ENCODE measurements at places on chromosomes 13 and 19.
A peak's percentile ranks its signal among the peaks of the same experiment; 100 is the strongest.

DNA sequence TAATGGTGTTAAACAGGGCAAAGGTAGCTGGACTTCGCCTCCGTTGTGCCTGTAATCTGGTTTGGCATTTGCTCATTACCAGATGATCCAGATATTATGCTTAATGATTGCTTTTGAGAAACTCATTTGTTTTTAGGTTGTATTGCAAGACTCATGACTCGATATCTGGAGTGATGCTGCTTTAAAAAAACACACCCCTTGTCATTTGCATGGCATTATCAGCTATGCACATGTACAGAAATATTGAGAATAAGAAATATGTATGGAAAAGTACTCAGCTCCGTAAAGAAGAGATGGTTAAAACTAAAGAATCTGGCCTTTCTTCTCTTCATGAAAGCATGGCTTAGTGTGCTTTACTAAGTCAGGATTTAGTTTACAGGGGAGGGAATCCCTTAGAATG is 95.0 kb downstream of the ARHGEF7 start:
- DNase-seq, result no peak

GRCh38 chr13:112685896-112686295 is 3.9 kb upstream of the ATP11A start:
- no peak for DNase-seq

DNA sequence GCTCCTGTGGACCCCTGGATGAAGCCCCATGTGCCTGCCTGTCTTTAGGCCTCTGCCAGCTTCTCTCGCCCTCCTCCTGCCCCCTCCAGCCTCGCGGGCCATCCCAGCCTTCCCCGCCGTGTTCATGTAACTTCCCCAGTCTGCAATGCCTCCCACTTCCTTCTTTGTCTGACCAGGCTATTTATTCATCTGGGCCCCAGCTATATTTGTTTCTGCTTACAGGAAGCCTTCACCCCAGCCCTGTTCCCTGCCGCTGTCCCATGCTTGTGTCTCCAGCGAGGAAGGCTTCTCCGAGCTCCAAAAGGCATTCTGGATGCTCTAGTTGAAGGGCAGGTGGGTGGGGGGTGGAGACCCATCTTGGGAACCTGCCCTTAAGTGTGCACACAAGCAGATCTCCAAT is 7.9 kb upstream of the C3 start:
- DNase-seq, result no peak

- no peak for DNase-seq
These were observed 70.9 kb upstream of the MCF2L start for GRCh38 chr13:112897956-112898620.

DNA sequence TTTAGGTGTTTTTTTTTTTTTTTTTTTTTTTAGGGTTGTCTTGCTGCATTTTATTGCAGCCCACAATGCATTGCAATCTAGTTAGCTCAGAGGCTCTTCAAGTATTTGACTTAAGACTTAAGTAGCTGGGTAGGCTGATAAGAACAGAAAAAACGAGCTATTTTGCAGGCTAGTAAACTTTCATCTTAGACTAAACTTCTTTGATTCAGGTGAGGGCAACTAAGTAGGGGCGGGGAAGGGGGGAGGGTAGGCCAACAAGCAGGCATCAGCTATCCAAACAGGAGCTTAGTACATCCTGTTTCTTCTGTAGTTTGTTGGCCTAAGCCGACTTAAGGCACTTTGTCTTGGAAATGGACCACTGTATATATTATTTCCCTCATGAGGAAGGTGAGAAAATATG is 4.9 kb upstream of the TDRD3 start:
- DNase-seq, result no peak

DNA sequence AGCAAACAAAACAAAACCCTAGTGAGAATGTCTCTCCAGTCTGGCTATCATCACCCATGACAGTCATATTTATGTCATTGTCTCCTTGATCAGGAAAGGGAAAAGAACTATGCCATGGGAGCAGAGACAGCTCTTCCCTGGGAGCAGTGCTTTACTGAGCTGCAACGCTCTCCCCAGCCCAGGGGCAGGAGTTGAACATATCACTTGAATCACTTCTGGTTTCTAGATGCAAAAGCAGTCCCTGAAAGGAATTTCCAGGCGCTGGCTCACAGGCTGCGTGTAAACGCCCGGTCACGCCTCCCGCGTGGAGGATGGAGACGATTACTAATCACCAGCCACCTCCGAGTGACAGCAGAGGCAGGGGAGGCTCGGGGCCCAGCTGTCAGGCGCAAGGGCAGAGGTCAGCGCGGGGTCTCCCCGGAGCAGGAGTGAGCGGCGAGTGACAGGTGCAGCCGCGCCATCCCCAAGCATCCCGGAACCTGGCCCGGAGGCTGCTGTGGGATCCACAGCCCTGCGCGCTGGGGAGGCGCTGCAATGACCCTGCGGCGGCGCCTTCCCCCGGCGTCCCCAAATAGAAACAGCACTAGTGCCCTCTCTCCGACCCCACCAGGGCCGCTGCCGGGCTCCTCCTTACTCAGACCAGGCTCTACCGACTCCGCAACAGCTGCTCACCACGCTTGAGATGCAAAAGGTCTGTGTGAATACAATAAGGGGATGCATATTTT is 23.5 kb upstream of the DCLK1 start:
- no peak for DNase-seq

DNA sequence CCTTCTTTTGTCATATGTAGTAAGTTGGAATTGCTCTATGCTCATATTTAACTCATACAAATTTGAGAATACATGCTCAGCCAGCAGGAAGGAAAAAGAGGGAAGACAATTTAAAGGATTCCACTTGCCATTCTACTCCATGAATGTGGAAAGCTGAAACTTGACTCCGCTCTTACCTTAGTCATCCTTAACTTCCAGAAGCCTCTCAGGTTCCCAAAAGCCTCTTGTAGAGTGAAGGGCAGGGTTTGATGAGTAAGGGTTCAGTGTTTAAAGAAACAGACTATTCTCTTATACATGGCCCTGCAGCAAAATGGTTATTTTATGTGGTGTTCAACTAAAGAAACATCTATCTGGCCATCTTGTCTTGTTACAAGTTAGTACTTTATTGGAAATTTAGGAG is 27.1 kb downstream of the FAM124A start:
- no peak for DNase-seq

- peak; percentile 21 for DNase-seq
These were observed 72.5 kb downstream of the ZNF708 start for GRCh38 chr19:21256722-21257121.

DNA sequence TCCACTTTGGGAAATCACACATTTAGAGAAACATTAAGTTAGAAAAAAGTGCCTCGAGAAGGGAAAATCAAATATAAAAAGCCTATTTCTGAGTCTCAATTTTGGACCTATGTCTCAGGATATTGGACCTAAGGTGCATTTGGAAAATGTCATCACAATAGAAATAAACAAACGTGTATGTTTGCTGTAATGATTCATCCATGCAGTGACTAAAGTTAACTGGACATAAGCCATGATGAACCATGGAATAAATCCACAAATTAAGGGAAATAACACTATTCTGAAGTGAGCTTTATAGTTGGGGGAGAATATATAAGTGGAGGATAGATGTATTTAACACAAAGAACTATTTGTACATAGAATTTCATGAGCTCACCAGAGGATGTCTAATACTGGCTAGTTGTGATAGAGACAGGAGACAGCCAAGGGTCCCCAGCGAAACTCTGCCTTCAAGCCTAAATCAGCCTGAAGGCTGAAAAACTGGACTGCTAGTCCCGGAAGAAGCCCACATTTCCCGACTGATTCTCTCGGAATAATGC is 963.3 kb upstream of the SPRY2 start:
- no peak for DNase-seq

DNA sequence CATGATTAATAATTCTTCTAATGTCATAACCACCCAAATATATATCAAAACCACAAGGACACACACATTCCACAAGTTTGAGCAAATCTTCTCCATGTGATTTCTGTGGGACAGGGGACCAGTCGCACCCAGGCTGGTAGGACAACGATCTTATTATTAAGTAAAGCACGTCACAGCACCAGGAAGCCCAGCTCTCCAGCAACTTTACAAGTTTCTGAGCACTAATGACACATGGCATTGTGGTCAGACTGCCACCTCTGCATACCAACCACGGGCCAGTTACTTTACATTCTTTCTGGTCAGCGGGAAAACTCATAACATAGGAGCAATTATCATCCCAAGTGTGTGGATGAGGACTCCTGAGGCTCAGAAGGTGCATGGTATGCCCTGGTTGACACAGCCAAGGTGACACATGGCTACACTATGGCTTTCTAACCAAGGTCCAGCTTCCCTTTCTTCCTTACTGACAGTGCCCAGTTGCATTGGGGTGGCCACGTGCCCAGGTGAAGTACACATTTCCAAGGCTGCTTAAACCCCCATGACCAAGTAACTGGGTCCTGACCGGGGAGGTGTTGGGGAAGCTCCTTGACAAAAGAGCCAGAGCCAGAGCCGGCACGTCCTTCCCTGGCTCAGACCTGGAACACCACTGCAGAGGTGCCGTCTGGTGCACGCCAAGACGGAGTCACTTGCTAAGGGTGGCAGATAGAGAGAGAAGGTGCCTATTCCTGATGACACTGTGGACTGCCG is 27.4 kb downstream of the LATS2 start:
- DNase-seq, result no peak

DNA sequence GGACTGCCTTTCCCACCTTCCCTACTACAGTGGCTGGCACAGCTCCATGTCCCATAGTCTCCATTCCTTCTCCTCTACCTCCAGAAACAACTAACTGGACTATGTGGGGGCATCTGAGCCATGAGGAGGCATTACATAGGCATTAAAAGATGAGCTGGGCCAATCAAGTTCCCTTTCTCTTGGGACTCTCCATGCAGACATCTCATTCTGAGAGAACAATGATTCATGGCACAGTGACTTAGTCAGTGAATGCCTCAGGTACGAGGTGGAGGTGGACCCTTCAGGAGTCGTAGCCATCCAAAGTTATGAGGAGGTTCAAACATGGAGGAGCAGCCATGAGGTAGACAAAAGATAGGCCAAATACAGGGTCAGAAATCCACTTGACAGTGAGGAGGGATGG is 70.0 kb downstream of the GPC6 start:
- DNase-seq, result no peak

DNA sequence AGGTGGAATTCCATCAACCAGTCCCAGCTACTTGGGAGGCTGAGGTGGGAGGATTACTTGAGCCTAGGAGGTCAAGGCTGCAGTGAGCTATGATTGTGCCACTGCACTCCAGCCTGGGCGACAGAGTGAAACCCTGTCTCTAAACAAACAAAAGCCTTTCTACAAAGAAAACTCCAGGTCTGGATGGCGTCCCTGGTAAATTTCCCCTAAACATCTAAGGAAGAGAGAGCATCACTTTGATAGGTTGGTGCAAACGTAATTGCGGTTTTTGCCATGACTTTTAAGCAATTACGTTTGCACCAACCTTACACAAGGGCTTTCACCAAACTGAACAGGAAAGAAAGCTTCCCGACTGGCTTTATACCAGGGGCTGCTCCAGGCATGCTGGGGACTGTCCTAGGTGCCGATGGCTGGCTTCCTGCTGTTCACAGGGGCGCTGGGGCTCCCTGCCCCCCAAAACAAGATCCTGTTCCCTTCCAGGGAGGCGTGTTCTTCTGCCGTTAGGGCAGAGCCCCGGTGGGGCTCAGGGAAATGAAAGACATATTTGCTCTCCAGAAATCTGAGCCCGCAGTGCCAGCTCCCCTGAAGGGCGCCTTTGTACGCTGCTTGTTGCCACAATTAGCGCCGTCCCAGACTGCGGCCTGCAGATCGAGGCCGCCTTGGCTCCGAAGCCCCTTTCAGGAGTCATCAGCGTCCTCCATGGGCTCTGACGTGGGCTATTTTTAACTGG is 38.7 kb upstream of the KLF2 start:
- DNase-seq, result no peak
